NCI-H524 treated with DMSO at 0.1 percent for 48 hours (cell line): ENCODE measurements at places on chromosomes 3 and 15.

DNA sequence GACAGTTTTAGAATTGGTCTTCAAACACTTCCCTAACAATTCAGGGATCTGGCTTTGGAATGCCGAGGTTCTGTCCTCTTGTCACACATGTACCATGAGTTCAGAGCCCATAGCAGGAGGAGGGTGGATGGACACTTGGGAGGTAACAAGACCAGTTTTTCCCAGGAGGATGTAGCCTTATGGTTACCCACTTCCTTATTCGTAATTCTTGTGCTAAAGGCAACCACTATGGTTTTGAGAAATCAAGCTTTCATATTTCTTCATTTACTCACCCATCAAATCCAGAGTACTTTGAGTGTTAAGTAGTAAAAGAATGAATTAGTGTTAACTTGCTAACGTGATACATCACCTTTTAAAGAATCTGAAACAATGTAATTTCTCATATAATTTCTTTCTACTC is 479.6 kb upstream of the ALCAM start:
- DNase-seq, result no peak

- no peak for DNase-seq
Measured at GRCh38 chr15:29480949-29481348, 211.3 kb upstream of the NSMCE3 start.

GRCh38 chr3:11455956-11456355 is 183.8 kb downstream of the ATG7 start:
- no peak for DNase-seq

- no peak for DNase-seq
Measured at GRCh38 chr3:112611752-112612515, 29.0 kb downstream of the CCDC80 start.

DNA sequence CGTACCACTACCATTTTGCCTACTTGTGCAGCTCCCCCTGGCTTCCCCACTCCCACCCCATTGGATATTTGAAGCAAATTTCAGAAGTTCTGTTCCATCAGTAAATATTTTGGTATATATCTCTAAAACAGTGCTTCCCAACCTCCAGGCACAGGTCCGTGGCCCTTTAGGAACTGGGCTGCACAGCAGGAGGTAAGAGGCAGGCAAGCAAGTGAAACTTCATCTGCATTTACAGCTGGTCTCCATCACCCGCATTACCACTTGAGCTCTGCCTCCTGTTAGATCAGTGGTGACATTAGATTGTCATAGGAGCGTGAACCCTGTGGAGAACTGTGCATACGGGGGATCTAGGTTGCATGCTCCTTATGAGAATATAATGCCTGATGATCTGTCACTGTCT is 97.2 kb upstream of the LRRFIP2 start:
- DNase-seq, result peak; percentile 14

DNA sequence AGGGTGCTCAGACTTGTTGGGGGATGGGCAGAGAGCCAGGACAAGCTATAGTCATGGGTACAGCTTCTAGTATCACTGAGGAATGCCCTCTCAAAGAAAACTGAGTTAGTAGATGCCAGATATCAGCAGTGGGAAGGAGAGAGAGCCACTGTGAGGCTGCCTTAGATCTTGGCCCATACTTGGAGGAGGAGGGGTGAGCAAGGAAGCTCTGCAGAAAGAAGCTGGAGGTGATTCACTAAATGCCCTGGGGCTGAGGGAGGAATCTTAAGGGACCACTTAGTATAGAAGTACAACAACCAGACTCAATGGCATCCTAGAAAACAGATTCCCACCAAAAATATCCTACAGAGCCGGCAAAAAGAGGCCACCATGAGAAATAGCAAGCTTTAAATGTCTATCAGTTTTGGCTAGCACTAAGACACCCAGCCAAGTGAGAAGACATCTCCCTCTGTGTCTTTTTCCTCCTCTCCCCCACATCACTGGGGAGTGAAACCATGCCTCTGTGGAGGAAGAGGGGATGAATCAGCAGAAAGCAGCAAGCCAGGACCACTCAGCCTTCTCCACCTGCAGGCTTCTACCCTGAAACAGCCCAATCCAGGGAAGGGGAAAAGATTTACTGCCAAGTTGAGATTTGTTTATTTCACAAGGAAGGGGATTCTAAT is 282.5 kb upstream of the STT3B start:
- DNase-seq, result no peak

DNA sequence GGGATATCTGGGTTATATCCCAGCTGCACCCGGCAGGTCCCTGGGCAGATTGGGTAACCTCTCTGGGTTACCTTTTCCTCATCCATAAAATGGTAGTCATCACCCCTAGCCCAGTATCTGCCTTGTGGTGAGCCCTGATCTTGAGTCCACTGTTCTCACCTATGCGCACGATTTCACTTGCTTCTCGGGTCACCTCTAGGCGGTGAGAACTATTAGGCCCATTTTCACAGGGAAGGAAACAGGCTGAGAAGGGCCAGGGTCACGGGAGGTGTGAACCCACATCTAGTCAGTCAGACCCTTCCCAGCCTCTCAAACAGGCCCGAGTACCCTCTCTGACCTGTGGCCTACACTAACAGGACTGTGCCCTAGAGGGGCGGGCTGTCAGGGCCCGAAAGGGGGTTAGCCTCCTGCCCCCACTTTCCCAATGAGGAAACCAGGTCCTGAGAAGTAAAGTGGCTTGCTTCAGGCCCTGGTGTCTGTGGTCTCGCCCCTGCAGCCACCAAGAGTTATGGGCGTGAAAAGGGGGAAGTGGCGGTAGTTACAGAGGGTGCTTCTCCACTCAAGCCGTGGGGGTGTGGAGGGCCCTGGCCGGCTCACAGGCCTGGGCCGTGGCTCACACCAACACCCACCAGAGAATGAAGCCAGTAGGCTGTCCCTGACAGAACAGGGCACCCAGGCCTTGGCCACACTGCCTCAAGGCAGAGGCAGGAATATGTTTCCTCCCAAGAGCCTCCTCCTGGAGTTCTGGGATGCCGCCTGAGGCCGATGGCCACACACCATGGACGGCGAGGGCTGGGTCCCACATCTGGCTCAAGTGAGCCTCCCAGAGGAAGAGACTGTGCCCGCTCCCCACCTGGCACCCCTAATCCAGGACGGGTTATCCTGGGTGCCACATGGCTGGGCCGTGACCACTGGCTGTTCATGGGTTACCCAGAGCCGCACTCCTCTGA is 19.5 kb downstream of the PSTPIP1 start:
- no peak for DNase-seq

DNA sequence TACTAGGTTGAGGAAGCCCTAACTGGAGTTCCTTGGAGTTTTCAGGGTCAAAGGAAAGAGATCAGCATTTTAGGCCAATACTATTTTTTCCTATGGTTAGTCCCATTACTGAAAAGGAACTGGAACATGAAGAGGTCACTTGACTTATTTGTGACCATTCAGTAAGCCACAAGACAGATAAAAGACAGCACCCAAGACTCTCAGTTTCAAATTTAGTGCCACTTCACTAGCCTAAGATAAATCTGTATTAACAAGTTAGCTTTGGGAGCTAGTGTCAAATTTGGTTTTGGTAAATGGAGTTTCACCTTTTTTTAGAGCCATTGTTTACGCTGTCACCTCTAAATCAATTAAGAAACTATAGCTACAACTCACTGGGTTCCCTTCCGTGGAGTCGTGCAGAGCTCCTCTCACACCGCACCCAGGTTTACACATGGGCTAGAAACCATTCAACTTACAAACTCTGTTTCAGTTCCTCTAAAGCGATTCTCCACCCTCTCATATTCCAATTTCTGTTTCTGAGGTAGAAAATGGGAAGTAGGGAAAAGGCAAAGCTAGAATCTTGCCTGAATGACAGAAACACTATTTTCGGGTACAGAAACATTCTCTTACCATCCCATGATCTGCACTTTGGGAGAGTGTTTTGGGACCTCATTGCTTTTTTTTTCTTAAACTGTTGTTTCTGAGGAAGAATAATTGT is 14.4 kb downstream of the CCDC32 start:
- no peak for DNase-seq
